Thymus (tissue), 14 donors: ENCODE measurements at places on chromosomes 2 and 18. TPM values are rescaled to one million over a fixed set of nuclear protein-coding genes. Genes with fewer than 3 reads are reported as not detected.

The VWA3B gene
- 0.30 TPM for polyA plus RNA-seq

DNA sequence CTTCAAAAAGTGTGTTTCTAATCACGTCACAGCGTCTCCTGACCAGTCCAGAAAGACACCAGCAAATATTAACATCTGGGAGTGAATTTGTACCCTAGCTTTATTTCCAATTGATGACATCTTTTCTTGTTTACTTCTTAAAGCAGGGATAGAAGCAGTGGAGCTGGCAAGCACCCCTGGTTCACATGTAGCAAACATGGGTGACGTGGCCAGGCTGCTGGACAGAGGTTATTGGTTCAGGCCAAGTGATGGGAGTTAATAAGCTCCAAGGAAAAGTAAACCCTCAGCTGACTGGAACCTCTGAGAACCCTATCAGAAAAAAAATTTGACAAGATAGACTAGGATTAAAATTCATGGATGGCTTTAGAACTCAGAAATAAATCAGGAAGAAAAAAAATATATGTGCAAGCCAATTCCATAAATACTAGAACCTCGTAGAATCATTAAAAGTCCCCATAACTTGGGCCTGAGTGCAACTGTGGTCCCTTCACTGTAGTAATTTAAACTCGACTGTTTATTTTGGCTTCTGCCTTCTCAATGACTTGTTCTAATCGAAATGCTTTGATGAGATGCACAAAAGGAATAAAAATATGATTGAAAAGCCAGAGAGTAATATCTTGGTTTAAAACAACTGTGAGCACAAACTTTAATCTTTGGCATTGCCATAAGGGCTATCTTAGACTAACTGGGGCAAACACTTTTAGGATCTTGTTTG, 121.5 kb upstream of the CTAGE1 start:
- no peak for DNase-seq

DNA sequence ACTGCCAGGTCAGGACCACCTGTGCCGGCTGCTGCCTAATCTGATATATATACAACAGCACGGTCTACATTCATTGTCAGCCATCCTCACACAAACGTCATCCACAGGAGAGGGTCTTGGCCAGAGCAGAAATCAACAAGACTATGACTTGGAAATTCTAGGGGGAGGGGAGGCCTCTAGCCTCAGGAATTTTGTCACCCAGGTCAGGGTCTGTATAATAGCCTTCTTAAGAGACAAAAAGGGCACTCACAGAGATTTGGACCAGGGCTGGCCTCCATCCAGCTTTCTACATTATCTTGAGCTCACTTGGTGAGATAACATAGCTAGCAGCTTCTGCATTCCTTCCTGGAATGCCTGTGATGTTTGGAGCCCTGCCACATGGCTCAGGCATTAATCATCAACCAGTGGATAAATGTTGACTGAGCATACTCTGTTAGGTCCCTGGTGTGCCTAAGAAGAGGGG, 50.4 kb upstream of the CTIF start:
- DNase-seq = no peak

The HSBP1L1 gene
- 25.8 TPM for polyA plus RNA-seq

DNA sequence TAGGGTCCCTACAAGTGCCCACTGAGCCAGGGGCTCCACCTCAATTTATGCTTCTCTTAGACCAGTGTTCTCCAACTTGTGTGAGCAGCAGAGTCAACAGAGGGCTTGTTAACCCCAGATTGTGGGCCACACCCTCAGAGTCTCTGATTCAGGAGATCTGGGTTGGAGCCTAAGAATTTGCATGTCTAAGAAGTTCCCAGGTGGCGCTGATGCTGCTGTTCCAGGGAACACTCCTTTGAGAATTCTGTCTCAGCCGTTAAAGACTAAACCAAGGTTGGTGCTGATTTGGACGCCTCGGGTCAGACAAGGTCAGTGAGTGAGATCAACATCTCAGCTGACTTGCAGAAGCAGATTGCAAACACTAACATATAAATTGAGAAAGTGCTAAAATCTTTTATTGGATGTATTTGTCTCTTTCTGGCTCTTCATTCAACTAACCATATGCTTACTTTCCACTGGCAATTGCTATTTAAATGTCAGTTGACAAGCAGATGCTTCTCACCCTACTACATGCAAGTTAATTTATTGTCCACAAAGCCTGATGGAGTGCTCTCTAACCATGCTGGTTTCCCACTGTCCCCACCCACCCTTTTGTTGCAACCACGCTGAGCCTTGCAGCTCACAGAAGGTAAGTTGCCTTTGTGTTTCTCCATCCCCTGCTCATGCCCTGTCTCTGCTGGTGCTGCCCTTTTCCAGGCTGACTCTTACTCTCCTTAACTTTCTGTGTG, 31.5 kb downstream of the LYPD1 start:
- no peak for DNase-seq

The QPCT gene
- polyA plus RNA-seq = 8.6 TPM

GRCh38 chr2:232389327-232389726, 10.8 kb downstream of the ALPP start:
- no peak for DNase-seq

GRCh38 chr18:63237881-63238692, 81.5 kb downstream of the BCL2 start:
- no peak for DNase-seq
